ENCODE measurements at places on chromosomes 7 and 10.

GRCh38 chr7:113752689-113753088, 166.1 kb downstream of the PPP1R3A start:
- DNase-seq: no peak

DNA sequence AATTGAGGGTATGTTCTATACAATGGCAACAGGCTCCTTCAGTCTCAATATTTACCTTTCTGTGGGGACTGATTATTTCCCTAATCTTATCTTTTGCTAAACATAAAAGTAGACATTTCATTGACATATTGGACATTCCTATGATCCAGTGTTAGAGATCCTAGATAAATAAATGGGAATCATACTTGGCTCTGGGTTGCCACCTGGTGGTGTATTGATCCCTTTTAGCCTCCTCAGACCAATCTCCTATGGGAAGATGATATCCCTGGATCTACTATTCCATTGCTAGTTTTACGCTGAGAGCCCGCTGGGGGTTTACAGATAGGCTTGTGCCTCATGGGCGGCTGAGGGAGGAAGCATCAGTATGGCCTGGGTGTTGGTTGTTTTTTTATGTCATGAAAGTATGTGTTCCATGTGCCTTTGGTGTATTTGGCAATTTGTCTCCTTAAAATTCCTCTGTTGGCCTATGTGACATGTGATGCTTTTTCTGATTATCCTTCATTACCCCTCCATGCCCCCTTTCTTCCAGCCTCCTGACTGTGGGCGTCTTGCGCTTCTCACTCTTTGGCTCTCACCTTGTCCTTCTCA, 18.8 kb downstream of the CELF2 start:
- no peak for DNase-seq

DNA sequence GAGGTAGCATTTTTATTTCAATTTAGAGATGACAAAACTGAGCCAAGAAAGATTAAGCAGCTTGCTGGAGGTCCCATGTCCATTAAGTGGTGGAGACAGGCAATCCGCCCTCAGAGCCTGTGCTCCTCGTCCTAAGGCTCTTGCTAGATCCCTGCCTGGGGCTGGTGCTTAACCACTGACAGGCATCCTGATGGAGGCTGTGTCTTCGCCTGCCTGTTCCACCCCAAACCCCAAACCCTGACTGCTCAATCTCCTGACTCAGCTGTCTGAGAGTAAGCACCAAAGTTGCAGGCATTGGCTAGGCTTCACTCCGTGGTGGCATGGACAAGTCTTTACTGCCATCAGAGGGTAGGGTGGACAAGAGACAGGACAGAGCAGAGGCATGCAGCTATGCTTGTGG, 209.4 kb downstream of the POU6F2 start:
- no peak for DNase-seq

GRCh38 chr10:132692311-132692710, 93.6 kb downstream of the NKX6-2 start:
- DNase-seq: no peak

GRCh38 chr7:118305671-118306070, 81.2 kb downstream of the ANKRD7 start:
- no peak for DNase-seq

DNA sequence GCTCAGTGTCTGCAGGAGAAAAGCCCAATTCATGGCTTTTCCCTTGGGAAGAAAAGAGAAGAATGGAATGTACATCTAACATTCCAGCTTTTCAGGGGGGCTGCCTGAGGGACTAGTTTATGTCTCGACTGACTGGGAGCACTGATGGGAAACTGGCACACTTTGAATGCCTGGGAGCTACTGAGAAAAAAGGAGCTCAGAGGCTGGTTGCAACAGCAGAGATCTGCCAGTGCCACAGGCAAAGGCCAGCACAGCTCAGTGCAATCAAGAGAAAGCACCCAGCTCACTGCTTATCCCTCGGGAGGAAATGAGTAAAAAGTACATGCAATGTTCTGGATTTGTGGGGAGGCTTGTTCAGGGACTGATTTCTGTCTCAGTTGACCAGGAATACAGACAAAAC, 226.2 kb downstream of the COBL start:
- DNase-seq: no peak

DNA sequence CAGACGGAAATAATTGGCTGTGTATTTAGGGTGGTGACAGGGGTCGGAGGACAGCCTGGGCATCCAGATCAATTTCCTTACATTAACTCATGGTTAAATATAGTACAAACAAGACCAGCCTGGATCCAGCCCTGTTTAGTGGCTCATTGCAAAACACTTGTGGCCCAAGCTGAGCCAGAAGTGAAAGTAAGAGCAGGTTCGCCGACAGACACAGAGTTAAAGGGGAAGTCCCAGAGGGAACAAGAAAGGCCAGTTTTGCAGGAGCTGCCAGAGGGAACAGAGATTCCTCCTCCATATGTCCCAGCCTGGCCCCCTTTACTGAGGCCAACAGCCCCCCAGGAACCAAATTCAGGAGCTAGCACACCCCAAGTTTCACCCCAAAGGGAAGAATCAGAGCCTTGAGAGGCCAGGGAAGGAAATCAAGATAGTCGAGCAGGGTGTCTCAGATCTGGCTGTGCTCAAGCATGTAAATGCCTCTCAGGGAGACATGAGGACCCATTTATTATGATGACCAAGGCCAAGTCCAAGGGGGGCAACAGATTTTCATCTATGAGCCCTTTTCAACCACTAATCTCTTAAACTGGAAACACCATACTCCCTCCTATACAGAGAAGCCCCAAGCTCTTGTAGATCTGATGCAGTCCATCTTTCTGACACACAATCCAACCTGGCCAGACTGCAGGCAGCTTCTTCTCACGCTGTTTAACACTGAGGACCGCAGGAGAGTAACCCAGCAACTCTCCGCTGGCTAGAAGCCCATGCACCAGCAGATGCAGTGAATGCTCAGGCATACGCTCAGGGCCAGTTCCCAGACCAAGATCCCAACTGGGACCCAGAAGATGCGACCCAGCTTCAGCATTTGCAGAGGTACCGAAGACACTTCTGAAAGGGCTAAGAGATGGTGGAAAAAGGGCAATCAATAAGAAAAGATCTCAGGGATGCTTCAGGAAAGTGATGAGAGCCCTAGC, 15.9 kb upstream of the ADCK2 start:
- DNase-seq: no peak

DNA sequence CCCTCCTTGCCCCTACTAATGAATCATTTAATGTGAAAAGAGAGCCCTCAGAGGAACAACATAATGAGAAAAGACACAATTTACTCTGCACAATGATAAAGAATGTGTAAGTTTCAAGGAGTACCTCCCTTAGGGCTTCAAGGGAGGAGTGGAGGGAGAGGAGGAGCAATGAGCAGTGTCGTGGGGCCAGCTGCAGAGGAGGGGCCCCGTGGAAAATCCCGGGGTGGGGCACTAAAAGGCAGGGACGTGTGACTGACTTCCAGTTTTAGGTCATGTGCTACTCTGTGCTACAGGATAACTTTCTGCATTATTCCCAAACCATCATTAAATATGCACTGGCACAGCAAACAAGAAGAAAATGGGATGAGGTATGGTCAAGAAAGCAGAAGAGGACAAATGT, 108.1 kb downstream of the ANLN start:
- DNase-seq: no peak

GRCh38 chr10:71727738-71728737, 8.5 kb upstream of the C10orf105 start:
- DNase-seq: peak; percentile 83

DNA sequence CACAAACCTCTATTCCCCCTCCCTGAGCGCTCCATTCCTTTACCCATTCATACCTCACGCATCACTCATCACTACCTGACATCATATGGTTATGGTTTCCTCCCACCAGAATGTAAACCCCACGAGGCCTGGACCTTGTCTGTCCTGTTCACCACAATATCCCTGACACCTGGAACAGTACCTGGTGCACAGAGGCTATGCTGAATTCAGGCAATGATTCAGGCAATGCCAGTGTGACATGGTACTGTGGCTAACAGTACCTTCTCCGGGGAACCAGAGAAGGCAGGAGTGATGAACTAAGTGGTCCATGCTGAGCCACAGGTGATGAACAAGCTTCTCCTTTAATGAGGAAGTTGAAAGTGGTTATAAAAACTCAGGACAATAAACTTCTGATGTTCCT, 202.5 kb upstream of the PLXNA4 start:
- no peak for DNase-seq

DNA sequence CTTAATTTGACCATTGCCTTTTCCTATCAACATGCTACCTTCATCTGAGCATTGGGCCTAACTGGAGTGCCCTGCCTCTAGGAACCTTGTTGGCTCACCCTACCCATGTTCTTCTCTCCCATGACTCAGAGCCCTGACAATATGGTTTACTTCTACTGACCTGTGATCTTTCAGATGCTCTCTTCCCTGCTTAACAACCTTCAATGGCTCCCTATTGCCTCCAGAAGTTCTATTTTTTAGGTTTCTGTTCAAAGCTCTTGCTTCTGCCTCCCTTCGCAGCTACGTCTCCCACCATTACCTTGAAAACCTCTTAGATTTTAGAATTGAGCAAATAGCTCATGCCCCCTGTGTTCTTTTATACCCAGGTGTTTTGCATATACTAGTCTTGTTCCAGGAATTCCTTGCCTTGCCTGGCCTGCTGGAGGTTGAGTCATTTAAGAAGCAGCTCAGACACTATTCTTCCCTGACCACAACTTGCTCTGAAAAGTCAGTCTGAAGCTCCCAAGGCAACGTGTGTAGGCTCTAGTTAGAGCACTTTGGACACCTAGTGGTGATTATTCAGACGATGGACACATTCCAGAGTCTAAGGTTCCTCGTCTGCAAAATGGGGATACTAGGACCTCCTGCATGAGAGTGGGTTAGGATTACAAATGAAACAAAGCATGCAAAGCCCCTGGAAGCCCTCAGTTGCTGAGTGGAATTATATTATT, 64.4 kb upstream of the EMX2 start:
- no peak for DNase-seq

DNA sequence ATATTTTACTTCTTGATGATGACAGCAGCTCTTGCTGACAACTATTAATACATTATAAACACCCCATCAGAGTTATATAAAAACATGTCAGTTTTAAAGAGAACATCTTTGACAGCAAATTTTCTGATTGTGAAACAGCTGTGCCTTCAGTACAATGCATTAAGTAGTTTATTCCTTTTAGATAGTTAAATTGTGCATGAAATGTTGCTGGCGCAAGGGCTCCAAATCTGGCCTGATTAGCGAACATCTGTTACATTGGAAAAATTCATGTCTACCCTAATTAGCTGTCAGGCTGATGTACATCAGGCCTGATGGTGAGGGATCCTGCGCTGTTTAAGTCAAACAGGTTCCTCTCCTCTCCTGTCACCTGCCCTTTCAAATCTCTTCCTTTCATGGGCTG, 171.9 kb upstream of the SP8 start:
- no peak for DNase-seq

Data from central memory CD4-positive, alpha-beta T cell (primary cell).